ENCODE measurements at places on chromosomes 3 and 15. TPM values are rescaled to one million over a fixed set of nuclear protein-coding genes. Genes with fewer than 3 reads are reported as not detected.
A peak's percentile ranks its signal among the peaks of the same experiment; 100 is the strongest.

- peak; percentile 57 for DNase-seq
Observed at GRCh38 chr15:31782016-31782783, 248.1 kb upstream of the CHRNA7 start.

GRCh38 chr3:105409364-105409763 lies 42.7 kb downstream of the ALCAM start:
- DNase-seq, result no peak

GRCh38 chr3:38137615-38138348 lies 679 bp upstream of the MYD88 start:
- DNase-seq, result no peak

DNA sequence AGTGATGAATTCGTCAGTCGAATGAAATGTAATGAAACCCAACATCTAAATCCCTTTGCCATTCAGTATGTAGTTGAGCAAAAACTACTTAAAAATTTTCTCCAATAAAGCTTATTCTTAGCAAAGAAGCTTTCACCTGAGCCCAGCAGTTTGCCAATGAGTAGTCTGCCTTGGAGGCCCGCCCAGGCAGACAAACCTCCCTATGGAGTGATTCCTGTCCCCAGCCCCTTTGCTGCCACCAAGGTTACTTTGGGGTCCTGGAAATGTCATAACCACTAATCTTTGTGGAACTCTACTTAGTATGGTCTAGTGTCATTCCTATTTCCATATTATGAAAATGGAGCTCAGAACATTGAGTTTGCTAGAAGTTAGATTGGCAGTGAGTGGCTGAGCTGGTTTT lies 12.1 kb downstream of the UBAP1L start:
- no peak for DNase-seq

DNA sequence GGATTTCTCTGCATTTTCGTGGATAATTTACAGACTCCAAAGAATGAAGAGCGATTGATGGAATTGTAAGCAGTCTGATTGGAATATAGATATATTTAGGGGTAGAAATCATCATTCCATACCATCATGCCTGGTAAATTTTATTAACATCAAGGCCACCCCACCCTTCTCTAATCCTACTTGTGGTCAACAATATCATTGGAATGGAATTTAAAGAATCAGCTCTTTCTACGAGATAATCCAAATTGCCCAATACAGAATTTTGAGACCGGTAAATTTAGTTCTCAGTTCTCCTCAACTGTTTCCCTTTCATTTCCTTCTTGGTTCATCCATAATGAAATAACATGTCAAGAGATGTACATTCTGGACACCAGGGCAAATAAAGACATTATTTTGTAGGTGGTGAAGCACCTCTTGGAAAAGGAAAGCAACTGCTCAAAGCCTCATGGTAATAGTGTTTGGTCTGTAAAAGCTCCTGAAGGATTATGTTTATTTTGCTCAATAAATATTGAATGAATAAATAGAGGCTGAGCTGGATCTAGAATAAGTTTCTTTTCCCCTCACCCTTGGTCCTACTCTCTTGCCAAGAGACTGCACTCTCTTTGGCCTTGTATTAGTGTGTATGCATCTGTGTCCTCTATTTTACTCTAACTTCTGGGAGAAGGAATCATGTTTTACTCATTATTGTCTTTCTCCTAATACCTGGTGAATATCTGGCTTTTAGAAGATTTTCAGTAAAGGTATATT lies 133.7 kb upstream of the BCL6 start:
- no peak for DNase-seq

DNA sequence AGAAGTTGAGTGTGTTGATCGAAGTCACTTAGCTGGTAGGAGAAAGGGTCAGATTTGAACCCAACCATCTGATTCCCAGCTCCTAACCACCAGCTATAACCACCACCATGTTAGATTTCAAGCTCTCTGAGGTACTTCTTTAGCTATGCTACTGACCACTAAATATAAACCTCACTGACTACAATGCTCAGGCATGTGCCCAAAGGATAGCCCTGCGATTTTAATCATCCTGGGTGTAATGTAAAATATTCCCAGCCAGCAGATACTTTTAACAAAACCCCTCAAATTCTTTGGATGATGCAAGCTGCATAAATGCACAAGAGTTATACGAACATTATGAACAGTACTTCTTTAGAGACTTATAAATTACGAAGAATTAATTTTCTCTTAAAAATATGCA lies 115.2 kb upstream of the TSC22D2 start:
- no peak for DNase-seq

Gene KLHL40
- total RNA-seq, result not detected
